Stimulated activated CD8-positive, alpha-beta memory T cell treated with anti-CD3 and anti-CD28 coated beads, Interleukin-4, amount 100 ng/mL, for 24 hours (primary cell): ENCODE measurements at places on chromosomes 16 and 17.

DNA sequence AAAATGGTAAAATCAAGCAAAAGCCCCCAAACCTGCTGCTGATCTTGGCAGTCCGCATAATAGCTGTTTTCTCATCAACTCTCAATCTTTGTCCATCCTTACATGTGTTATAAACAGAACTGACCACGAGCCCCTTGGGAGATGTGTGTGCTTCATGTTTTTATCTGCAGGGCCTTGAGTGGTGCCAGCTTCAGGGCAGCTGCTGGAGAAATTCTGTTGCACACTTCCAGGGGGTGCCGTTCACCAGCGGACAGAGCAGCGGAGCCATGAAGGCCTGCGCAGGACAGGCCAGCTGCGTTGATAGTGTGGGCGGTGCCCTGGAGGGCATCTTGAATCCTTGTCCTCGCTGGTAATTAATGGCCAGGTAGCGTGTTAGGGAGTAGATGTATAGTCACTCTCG, 20.1 kb downstream of the MPRIP start:
- no peak for DNase-seq

- no peak for DNase-seq
Measured at GRCh38 chr16:48220891-48221290, 23.2 kb upstream of the LONP2 start.

GRCh38 chr17:73493956-73494926, 150.0 kb downstream of the SDK2 start:
- DNase-seq = no peak

DNA sequence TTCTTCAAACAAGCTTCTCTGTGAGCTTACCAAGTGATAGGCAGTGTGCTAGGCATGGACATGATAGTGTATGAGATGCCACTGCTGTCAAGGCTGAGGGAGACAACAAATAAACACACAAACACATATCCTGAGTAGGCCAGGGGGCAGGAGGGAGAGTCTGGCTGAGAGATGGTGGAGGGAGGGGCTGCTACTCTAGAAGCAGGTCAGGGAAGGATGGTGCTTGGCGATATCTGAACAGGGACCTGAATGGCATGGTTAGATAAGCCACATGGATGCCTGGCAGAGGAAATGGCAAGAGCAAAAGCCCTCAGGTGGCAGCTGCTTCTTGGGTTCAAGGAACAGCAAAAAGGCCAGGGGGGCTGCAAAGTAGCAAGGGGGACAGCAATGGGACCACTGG, 8.6 kb upstream of the CHST6 start:
- no peak for DNase-seq

DNA sequence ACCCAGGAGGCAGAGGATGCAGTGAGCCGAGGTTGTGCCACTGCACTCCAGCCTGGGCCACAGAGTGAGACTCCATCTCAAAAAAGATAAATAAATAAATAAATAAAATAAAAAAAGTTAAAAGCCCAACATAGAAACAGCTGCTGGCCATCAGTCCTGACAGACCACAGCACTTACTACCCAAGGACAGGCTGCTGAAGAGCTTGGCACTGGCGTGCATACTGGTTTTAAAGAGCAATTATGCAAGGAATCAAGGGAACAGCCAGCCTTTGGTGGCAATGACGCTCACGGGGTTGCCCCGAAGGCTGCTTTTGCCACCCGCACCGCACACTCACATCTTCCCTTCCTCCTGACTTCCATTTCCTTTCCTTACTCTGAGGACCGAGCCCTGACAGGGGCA, 4.2 kb downstream of the PLD6 start:
- no peak for DNase-seq

GRCh38 chr16:49618955-49619354, 237.0 kb downstream of the ZNF423 start:
- DNase-seq = no peak

GRCh38 chr16:82628088-82628423, 1.3 kb downstream of the CDH13 start:
- DNase-seq = no peak

- no peak for DNase-seq
Measured at GRCh38 chr16:79168321-79168720, 432.2 kb downstream of the MAF start.

GRCh38 chr17:38657824-38658740, 16.7 kb downstream of the EPOP start:
- DNase-seq = no peak

- no peak for DNase-seq
Measured at GRCh38 chr16:17408955-17409441, 61.8 kb downstream of the XYLT1 start.

GRCh38 chr17:80798595-80799537, 192.8 kb upstream of the CHMP6 start:
- DNase-seq = no peak

DNA sequence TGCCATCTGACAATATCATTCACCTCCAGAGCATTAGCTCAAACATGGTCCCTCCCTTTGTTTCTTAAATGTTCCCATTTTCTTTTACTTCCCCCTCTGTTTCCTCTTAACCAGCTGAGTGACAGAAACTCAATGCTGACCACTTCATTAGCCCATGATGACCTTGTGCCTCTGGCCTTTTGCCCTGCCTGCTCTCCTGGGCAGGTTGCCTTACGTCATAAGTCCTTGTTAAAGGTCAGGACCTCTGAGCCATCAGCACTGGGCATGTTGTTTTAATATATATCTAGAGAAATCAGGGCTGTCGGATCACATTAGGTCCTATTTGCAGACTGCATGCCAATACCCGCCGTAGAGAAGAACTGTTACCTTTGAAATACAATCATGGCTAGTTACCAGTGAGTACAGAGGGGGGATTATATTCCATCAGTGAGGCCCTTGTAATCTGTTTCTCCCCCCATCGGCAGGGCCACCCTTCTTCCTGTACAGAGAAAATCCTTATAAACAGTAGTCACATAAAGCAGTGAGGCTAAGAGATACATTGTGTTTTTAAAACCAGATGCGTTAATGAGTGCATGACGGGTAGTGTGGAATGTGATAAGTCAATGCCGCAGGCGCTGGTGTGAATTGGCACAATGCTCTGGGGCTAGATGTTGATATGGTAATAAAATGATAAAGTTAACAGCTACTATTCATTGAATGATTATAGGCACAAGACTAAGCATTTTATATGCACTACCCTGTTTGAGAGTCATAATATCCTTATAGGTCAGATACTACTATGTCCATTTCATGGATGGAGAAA, 94.3 kb upstream of the ZFHX3 start:
- DNase-seq = no peak
